ENCODE measurements at places on chromosomes 4 and X. TPM values are rescaled to one million over a fixed set of nuclear protein-coding genes. Genes with fewer than 3 reads are reported as not detected.

- H3K27me3 ChIP-seq = no peaks in the 10 kb centered on the region
- no peaks in the 10 kb centered on the region for H3K36me3 ChIP-seq
- no peak for DNase-seq
- no peaks in the 10 kb centered on the region for H3K4me1 ChIP-seq
- H3K27ac ChIP-seq = no peak overlapping the region
These were observed 63.2 kb downstream of the NPY1R start for GRCh38 chr4:163269166-163269565.

VCX2 gene
- total RNA-seq = not detected

ARHGEF6 gene
- total RNA-seq = 16.9 TPM

MND1 gene
- not detected for total RNA-seq

BMP2K gene
- 29.7 TPM for total RNA-seq

DNA sequence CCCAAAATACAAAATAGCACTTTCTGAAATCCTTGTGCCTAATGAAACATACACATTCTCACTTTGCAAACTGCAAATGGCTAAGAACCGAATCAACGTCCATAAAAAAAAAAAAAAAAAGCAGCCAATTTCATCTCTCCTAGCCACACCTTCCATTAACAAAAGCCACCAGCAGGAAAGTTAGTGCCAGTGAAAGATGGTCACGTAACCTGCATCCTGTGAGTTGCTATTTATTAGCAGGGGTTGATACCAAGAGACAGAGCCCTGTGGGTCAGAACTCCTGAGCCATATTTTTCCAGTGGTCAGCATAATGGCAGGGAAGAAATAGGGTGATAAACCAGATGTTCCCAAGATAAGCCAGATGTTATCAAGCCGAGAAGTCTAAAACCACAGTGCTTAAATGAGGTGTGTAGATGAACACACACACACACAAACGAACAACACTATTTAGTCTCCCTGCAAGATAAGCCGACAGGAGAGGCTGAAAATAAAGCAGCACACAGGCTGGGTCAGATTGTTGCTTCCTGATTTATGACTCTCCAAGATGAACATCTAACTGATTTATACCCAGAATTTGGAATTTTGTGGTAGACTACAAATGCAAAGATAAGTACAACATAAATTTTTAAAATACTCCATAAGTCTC lies 11.5 kb downstream of the PPARGC1A start:
- peak overlapping the region; percentile 16 for H3K27ac ChIP-seq
- no peak overlapping the region for H3K4me3 ChIP-seq
- DNase-seq = no peak
- H3K4me1 ChIP-seq = no peaks in the 10 kb centered on the region
- H3K27me3 ChIP-seq = no peaks in the 10 kb centered on the region
- no peaks in the 10 kb centered on the region for H3K36me3 ChIP-seq

DNA sequence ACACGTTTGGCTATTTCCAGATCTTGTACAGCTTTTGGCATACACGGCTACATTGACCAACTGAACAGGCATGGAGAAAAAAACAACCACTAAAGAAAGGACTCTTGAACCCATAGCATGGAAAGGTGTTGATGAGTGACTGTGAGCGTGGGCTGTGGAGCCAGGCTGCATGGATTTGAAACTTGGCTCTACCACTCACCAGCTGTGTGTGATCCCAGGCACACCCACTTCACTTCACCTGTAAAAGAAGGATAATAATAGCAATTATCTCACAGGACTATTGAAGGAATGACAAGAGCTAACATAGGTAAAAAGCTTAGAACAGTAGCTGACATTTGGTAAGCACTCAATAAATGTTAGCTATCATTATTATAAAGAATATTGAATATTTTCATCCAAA lies 301.7 kb upstream of the CPEB2 start:
- no peaks in the 10 kb centered on the region for H3K27me3 ChIP-seq
- no peak overlapping the region for H3K27ac ChIP-seq
- H3K36me3 ChIP-seq = no peaks in the 10 kb centered on the region
- no peak overlapping the region for H3K4me3 ChIP-seq
- no peak for DNase-seq

VEGFC gene
- total RNA-seq = 2.3 TPM

MAGEC2 gene
- not detected for total RNA-seq

CT83 gene
- not detected for total RNA-seq
